Renal cortical epithelial cell (primary cell): ENCODE measurements at places on chromosomes 6 and 20.

DNA sequence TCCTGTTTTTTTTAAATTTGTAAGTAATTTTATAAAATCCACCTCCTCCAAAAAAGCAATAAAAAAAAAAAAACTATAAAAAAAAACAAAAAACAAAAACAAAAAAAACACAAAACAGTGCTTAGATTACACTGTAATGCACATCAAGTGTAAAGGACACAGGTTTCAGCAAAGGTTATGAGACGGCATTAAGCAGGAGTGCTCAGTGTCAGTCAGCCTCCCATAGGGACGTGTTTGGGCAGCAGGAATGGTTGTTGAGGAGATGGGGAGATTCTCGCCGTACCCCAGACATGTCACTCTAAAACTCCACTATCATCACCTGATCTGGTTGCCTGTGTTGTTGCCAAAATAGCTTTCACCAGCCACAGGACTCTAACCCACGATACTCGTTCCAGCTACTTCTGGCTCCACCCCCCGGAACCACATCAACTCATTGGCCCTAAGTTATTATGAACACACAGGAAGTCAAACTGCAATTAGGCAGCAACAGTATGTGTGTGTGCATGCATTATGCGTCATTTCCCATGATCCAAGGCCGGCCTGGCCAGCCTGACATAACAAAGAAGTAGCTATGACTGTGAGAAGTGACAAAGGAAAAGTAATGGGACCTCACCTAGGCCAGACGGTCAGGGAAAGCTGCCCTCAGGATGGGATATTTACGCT lies 28.7 kb downstream of the ECT2L start:
- no peak for DNase-seq

DNA sequence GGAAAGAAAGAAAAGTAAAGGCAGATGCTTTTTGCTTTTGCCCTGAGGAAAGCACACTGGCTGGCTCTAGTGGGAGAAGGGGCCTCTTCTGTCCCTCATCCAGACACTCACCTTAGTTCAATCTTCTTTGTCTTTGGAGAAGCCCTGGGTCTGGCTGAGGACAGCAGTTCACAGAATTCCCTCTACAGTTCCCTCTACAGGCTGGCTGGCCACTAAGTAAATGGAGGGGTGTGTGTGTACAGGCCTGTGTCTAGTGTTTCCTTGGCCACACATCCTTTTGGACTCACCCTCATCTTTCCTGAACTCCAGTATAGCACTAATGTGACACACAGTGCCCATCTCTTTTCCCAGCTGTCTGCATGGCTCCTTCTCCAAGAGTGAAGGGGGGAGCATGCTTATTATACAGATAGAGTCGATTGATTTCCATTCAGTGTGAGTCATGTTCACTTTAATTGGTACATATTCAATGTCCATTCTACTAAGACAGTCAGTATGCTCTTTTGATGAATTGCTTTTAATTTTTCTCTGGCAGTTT lies 26.0 kb upstream of the CLVS2 start:
- no peak for DNase-seq

DNA sequence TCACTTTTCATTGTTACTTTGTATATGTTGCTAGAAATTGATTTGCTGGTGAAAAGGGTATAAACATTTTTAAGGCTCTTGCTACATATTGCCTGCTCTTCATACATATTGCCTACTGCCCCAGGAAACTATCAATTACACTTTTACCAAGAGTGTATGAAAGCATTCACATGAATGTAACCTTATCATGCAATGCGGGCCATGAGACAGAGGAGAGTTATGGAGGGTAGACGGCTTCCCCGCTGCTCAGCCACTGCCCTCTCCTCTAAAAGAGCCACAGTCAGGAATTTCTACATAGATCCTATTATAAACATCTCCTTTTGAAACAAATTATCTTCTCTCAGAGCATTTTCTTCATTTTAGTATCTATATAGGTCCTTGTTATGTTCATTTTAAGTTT lies 264.4 kb downstream of the ESR1 start:
- DNase-seq: no peak

GRCh38 chr6:70998148-70998547 lies 41.3 kb upstream of the B3GAT2 start:
- DNase-seq: no peak
